ENCODE measurements at places on chromosomes 13 and 19.

DNA sequence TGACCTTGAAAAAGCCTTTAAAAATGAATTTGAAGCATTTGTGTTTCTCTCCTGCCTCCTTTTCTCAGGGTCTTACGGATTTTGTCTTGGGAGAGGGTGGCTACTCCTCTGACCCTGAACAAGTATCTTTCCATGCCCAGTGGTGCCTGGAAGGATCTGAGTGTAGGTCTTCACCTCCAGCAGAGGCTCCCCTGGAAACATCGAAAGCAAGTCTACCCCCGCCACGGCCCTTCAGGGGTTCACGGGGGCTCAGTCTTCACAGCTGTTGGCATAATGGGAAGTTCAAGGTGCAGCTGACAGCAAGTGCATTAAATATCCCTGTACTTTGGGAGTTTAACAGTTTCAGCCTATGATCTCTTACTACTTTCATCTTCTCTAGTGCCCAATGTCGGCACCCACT, 42.7 kb upstream of the SLC15A1 start:
- DNase-seq: no peak

DNA sequence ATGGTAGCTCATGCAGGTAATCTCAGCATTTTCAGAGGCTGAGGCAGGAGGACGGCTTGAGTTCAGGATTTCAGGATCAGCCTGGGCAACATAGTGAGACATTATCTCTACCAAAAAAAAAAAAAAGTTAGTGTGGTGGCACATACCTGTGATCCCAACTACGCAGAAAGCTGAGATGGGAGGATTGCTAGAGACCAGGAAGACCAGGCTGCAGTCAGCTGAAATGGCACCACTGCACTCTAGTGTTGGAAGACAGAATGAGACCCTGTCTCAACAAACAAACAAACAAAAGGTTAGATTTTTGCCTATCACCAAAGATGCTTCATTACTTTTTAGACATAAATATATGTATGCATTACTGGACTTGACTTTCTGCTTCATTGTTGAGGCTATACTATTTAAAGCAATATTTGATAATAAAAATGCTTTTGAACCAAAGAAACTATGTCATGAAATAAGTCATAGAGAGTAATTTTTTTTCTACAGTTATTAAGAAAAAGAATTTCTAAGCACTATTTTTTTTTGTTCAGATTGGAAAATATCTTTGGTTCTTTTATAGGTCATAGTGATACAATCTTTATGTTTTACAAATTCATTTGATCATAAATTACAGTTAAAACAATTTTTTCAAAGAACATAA, 1180.1 kb upstream of the ATXN8OS start:
- DNase-seq: no peak

- no peak for DNase-seq
Measured at GRCh38 chr19:31092274-31092673, 257.0 kb downstream of the TSHZ3 start.

GRCh38 chr19:41870401-41870873, 6.6 kb upstream of the CD79A start:
- DNase-seq: no peak

- no peak for DNase-seq
Measured at GRCh38 chr13:32882691-32883090, 133.5 kb upstream of the KL start.

GRCh38 chr13:46804391-46804815, 7.4 kb upstream of the ESD start:
- no peak for DNase-seq

DNA sequence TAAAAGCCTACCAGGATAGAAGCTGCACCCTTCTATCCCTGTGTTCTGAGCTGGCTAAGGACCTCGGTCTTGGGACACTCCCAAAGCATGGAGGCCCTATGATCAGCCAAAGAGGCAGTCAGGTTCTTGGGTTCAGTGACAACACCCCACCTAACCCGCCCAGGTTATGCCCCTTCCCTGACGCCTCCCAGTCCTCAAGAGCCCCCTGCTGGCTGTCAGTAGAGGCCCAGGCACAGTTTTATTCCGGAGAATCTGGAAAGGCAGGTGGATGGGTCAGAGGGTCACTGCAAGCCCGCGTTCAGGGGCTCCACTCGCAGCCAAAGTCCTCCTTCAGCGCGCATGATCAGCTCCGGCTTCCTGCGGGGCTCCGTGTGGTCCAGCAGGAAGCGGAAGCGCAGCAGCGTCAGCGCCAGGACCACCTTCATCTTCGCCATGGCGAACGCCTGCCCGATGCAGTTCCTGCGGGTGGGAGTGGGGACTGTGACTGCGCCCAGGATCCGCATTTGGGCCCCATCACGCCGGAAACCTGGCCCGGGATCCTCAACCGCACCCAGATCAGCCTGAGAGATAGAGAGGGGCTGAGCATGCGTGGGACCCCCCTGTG, 22.3 kb downstream of the OR10H3 start:
- DNase-seq: no peak

DNA sequence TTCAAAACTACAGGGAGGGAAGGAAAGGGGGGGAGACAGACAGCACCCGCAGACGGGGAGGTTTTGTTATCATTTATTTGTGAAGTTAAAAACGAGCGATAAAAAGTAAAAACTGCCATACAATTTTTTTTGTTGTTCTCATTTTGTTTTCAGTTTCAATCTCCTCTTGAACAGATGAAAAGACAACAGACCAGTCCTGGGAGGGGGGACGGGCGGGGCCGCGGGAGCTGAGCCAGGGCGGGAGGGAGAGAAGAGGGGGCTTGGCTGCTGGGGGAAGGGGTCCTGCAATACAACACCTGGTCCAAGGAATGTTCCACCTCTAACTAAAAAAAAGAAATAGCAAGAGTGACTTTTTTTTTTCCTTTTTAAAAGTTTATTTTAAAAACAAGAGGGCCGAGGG, 11.3 kb downstream of the KHSRP start:
- no peak for DNase-seq

DNA sequence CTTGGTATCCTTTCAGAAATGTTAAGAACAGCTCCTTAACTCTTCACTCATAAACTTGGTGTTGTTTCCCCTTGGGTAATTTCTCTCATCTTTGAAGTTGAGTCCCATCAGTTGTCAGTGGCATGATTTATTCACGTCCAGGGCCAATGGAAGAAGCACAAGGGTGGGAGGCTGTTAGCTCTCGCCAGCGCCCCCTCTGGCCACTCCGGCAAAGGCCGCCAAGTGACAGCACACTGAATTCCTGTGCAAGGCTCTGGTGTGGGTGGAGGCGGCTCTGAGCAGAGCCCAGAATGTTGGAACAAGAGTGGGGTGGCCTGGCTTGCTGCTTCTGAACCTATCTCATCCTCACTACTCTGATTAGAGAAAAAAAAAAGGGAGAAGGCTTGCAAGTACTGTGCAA, 13.1 kb upstream of the MEDAG start:
- DNase-seq: no peak

DNA sequence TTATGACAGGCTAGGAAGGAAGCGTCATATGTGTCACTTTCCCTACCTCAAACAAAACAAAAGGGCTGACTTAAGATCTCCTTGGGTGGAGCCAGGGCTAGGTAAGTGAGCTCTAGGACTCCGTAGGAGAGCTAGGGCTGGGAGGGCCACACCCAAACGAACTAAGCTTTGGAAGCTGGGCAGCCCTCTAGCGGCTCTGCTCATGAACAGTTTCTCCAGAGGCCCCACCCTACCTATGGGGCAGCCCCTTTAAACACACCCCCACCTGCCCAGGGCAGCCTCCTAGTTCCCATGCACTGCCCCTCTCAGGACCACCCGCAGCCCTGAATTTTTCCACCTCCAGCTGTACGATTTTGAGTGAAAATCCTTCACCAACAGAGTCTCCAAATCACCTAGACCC, 3.5 kb downstream of the PEG3 start:
- DNase-seq: no peak

- DNase-seq: no peak
Measured at GRCh38 chr19:2120821-2121220, 24.1 kb downstream of the IZUMO4 start.

DNA sequence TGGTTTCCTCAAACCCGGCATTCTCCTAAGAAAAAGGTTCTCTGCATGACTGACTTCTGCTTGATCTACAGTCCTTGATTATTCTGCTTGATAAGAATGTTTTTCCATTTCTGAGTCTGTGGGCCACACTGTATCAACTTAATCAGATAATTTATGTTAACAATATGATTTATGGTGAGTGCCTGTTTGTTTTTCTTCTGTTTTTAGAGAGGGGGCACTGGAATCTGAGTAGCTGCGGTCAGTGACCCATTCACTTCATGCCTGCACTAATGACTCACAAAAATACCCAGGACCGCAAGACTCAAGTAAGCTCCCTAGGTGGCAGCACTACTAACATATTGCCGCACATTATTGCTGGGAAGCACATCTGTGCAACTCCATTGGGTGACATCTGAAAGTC, 542.3 kb upstream of the ATXN8OS start:
- no peak for DNase-seq

DNA sequence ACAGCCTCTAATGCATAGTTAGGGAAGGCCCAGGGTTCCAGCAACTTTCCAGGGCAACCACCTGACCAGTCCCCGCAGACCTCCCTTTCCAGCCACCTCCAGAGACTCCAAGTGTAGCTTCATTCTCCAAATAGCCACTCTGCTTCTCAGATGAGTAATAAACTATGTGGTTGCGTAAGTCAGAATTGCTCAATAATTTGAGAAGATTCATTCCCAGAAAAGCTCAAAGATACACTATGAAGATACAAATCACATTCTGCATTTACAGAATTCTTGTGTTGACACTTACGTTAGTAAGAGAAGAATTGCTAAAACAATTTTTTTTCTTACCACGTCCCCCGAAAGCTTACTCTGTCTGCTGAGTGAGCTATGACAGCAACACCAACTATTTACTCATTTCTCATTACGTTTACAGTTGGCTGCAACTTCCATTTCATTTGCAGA, 8.2 kb upstream of the LATS2 start:
- DNase-seq: no peak

- no peak for DNase-seq
Measured at GRCh38 chr13:83220241-83220640, 662.0 kb downstream of the SLITRK1 start.

DNA sequence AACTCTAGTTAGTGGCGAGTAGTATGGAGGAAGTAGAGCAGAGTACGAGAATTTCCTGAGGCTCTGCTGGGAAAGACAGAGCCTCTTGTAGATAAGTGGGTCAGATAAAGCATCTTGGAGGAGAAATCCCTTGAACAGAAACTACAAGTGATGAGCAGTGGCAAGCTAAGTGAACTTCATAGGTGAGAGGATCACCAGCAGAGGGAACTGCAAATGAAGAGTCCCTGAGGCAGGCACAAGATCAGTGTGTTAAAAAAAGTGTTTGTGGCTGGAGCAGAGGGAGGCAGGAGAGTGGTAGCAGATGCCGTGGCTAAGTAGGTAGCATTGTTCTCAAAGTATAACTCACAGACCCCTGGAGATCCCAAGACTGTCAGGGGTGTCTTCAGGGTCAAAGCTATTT, 437.6 kb downstream of the HS6ST3 start:
- no peak for DNase-seq

DNA sequence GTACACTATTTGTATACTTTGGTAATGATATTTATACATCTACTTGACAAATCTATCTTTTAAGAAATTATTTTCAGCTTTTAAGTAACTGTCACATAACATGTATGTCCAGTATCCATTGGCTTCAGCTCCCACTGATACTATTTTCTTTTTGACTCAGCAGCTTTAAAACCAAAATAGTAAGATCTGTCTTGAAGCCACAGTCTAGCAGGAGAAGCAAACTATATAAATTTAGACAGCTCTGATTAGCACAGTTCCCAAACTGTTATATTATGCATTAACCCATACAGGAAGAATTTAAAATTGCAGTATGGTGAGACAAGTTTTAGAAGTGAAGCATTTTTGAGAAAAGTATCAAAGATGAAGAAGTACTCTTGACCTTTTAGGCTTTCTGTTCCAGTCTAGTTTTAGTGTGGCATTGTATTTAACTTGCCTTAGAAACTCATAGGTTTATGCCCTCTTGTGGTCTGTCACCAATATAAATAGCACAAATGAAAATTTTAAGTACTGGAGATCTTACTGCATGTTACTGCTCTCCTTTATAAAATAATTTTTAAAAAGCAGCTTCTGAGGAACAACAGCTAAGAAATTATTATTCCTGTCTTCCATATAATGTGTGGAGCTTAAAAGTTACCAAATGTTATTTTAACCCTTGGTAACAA, 24.7 kb downstream of the URI1 start:
- no peak for DNase-seq

- DNase-seq: no peak
Measured at GRCh38 chr19:32287811-32288227, 57.6 kb upstream of the ZNF507 start.

DNA sequence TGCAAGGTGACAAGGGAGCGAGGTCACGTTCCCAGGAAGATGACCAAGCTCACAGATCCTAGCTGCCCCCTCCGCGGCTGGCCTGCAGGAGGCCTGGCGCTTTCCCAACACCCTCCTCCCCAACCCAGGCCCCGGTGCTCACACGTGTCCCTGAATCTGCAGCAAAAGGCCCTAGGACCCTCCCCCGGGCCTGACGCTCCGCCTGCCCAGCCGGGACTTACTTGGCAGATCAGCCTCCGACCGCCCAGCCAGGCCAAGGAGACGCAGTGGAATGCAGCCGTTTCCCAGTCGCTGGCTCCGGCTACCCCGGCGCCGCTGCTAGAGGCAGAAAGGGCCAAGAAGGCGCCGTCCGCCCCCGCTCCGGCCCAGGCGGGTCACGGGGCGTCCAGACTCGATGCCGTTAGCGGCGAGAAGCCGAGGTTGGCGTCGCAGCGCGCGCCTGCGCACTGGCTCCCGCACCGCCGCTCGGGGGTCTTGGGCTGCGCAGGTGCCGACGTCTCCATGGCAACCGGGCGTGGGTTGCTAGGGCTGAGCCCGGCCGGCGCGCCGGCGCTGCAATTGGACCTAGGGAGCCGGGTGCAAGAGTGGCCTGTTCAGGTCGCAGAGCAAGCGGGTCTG, at the start of gene PNMA8A:
Gene PNMA8A (minus strand): TSS at position 448 of the 618 bp plus-strand sequence. CDS start 528 bp downstream, outside the sequence.
- no peak for DNase-seq

DNA sequence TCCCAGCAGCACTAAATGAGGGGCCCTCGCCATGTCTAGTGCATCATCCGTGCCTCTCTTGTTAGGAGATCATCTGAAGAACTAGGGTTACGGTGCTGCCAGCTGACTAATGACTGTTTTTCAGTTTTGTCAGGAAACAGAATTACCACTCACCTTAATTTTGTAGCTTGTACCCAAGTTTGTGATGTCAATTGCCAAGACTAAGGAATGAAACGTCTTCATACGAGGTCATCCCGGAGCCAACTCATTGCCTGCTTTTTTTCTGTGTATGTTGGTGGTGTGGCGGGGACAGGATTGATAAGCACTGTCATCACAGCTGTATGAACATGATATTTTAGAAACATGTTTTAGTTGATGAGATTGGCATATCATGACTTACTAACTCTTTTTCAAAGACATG, 100.6 kb downstream of the TNFRSF19 start:
- no peak for DNase-seq
